H54 (cell line): ENCODE measurements at places on chromosomes 13 and 19.

GRCh38 chr13:29484796-29485195 lies 110.7 kb downstream of the SLC7A1 start:
- no peak for DNase-seq

GRCh38 chr19:56837492-56838023 lies 3.0 kb downstream of the PEG3 start:
- DNase-seq: no peak

DNA sequence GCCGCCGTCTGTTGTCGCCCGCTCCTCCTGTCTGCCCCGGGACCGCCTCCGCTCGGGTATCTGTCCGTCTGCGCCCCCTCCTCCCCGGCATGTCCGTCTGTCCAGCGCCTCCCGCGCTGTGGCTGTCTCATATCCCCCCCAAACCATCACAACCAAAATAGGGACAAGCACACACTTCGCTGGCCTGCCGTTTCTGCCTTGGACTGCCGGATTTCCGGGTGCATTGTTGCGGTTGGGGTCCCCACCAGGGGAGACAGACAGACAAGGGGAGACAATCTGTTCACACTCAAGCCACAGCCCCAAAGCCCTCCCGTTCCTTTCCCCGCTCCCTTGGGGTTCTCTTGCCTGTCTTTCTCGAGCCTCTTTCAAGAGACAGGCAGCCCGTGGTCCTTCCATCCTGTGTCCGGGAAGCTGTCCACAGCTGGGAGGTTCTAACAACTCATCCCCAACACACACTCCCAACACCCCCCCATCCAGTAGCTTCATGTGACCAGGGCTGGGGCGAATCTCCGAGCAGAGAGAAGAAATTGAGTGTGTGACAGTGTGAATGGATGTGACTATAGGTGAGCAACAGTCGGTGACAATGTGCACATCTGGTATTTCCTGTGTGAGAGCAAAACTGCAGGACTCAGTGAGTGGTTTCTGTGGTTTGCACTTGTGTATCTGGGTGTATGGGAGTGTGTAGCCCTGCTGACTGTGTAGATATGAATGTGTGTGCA lies 16.5 kb upstream of the FOSB start:
- DNase-seq: no peak

- DNase-seq: no peak
These were observed 8.1 kb upstream of the SEMA6B start for GRCh38 chr19:4567584-4568071.

DNA sequence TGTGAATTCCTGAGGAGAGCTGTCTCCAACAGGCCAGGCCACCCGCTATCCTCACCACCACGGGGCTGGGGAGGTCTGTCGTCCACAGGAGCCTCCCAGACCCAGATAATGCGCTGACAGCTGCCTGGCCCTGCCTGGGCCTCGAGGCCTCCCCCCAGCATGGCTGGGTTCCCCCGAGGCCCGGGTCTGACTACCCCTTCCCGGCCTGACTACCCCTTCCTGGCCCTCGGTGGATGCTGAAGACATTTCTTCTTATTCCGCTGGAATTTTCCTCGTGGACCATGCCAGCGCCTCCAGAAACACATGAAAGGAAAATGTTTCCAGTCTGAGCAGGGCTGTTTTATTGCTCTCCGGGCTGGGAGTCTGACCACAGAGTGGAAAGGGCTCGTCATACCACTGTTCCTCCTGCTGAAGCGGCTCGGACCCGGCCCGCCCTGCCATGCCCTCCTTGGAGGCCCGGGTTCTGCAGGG lies 16.8 kb upstream of the COMP start:
- DNase-seq: no peak

- DNase-seq: no peak
These were observed 783.4 kb upstream of the MIR17HG start for GRCh38 chr13:90564096-90564495.
